Stimulated activated CD8-positive, alpha-beta memory T cell treated with anti-CD3 and anti-CD28 coated beads, Interleukin-15, amount 100 ng/mL, for 48 hours (primary cell): ENCODE measurements at places on chromosomes 11 and 22.

- DNase-seq: no peak
Observed at GRCh38 chr11:65499713-65500386, 1.0 kb downstream of the MALAT1 start.

GRCh38 chr11:85809191-85809590 lies 1.8 kb downstream of the SYTL2 start:
- DNase-seq: no peak

DNA sequence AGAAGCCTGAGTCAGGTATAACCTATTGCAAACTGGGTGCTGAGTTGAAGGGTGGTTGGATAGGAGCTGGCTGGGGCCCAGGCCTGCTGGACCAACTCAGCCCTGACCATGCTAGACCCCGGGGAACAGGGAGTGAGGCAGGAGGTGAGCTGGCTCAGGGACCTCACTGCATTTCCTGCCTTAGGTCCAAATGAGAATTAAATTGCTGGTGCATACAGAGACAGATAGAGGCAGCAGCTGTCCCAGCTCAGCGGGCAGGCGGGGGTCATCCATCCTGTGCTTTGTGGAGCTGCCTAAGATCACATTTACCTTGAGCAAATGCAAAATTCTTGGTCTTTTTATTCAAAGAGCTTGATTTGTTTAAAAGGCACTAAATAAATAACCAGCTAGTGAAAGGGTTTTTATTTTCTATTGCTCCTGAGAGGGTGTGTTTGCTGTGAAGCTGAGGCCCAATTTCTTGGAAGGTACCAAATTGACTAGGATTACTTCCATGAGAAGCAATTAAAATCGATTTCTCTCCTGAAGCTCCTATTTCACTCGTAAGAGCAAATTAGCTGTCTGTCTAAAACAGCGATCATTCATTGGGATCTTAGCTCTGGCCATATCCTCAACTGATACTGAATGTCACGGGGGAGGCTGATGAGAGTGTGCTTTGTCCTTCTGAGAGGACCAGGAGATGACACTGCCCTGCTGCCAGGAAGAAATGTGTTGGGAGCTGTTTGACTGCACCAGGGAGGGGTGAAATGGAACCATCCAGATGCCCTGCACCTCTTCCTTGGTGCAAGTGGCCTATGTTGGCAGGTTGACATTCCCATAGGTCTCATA lies 24.9 kb downstream of the USH1C start:
- DNase-seq: no peak

DNA sequence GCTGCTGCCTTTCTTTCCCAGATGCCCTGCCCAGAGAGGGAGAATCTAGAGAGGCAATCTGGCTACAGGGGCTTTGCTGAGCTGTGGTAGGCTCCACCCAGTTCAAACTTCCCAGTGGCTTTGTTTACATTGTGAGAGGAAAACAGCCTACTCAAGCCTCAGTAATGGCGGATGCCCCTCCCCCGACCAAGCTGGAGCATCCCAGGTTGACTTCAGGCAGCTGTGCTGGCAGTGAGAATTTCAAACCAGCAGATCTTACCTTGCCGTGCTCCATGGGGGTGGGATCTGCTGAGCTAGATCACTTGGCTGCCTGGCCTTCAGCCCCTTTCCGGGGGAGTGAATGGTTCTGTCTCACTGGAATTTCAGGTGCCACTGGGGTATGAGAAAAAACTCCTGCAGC lies 12.2 kb downstream of the BDNF start:
- no peak for DNase-seq

- no peak for DNase-seq
Observed at GRCh38 chr11:86138958-86139357, 70.1 kb upstream of the PICALM start.

- no peak for DNase-seq
Observed at GRCh38 chr11:57812634-57813033, 51.0 kb downstream of the CTNND1 start.

- DNase-seq: no peak
Observed at GRCh38 chr11:1653541-1654387, 24.2 kb downstream of the KRTAP5-5 start.

GRCh38 chr22:29206372-29207242 lies 911 bp downstream of the EMID1 start:
- DNase-seq: no peak
